ENCODE measurements at places on chromosomes 12 and 14.

GRCh38 chr12:26828280-26829073 is 4.5 kb downstream of the ITPR2 start:
- DNase-seq: no peak

DNA sequence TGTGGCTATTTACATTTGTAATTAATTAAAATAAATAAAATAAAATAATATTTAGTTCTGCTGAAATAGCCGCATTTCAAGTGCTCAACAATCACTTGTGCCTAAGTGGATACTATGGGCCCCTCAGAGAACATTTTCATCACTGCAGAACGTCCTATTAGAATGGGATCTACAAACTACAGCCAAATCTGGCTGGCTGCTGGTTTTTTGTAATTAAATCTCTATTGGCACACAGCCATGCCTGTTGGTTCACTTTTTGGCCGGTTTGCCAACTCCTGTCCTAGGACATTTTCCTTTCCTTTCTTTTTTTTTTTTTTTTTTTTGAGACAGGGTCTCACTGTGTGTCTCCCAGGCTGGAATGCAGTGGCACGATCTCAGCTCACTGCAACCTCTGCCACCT is 9.8 kb downstream of the CCDC63 start:
- no peak for DNase-seq

GRCh38 chr12:110001596-110001995 is 2.4 kb downstream of the ANKRD13A start:
- DNase-seq: no peak

- DNase-seq: no peak
Measured at GRCh38 chr12:63922474-63922873, 78.0 kb downstream of the SRGAP1 start.

- DNase-seq: no peak
Measured at GRCh38 chr12:93785249-93786010, 108.3 kb downstream of the CRADD start.

Measured in NCI-H345 (cell line).